Naive thymus-derived CD8-positive, alpha-beta T cell (primary cell): ENCODE measurements at places on chromosomes 5 and 9.

- H3K4me3 ChIP-seq: no peak overlapping the region
- peaks cover 11% of the 10 kb centered on the region for H3K27me3 ChIP-seq
- no peak for DNase-seq
- H3K36me3 ChIP-seq: no peaks in the 10 kb centered on the region
These were observed 176.1 kb upstream of the MVB12B start for GRCh38 chr9:126150411-126151030.

DNA sequence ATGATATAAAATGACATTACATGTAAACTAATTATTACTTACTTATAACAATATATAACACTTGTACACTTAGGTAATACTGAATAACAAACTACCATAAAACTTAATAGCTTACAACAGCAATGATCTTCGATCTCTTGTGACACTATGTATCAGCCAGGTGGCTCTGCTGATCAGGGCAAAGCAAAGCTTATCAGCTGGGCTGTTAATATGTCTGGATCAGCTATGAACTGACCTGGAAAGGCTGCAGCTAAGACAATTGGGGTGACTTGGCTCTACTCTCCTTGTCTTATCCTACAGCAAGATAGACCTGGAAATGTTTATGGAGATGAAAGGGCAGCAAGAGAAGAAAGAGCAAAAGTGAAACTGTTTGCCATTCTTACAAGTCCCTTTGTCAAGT lies 511.3 kb downstream of the TLR4 start:
- H3K27ac ChIP-seq: no peak overlapping the region
- H3K27me3 ChIP-seq: no peaks in the 10 kb centered on the region
- no peak overlapping the region for H3K4me3 ChIP-seq
- no peak for DNase-seq
- H3K4me1 ChIP-seq: no peaks in the 10 kb centered on the region

DNA sequence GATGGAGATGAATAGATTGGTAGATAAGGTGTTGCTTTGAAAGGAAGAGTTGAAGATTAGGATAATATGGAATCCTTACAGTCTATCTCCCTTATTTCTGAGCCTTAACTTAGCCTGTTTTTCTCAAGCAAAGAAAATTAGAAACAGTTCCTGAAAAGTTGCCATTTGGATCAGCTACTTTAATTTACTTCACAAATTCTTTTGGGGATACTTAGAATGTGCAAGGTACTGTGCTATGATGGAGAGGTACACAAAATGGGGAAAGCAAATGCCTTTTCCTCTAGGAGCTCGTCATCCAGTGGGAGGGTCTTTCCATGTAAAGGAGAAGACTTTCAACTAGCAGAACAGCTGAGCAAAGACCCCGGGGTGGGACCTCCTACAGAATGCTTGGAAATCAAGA lies 51.1 kb upstream of the SMARCA2 start:
- DNase-seq: no peak
- H3K4me3 ChIP-seq: no peak overlapping the region
- H3K27me3 ChIP-seq: no peaks in the 10 kb centered on the region
- H3K4me1 ChIP-seq: no peaks in the 10 kb centered on the region

DNA sequence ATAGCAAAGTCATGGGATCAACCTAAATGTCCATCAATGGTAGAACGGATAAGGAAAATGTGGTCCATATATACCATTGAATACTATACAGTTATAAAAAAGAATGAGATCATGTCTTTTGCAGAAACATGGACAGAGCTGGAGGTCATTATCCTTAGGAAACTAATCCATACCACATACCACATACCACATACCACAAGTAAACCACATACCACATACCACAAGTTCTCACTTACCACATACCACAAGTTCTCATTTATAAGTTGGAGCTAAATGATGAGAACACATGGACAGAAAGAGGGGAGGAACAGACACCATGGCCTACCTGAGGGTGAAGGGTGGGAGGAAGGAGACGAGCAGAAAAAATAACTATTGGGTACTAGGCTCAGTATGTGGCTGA lies 154.6 kb upstream of the GHR start:
- H3K27me3 ChIP-seq: no peaks in the 10 kb centered on the region
- no peak overlapping the region for H3K27ac ChIP-seq

- H3K4me3 ChIP-seq: no peak overlapping the region
- no peak for DNase-seq
- H3K4me1 ChIP-seq: peaks cover 4% of the 10 kb centered on the region
These were observed 40.9 kb upstream of the GLDC start for GRCh38 chr9:6686396-6686795.

GRCh38 chr5:144503123-144503522 lies 332.4 kb downstream of the KCTD16 start:
- H3K4me3 ChIP-seq: no peak overlapping the region
- no peaks in the 10 kb centered on the region for H3K4me1 ChIP-seq
